ENCODE measurements at places on chromosomes 4 and X.

- no peak for DNase-seq
These were observed 1033.1 kb downstream of the RAPGEF2 start for GRCh38 chr4:160136021-160136420.

- no peak for DNase-seq
These were observed 290.3 kb downstream of the LDB2 start for GRCh38 chr4:16608123-16608522.

DNA sequence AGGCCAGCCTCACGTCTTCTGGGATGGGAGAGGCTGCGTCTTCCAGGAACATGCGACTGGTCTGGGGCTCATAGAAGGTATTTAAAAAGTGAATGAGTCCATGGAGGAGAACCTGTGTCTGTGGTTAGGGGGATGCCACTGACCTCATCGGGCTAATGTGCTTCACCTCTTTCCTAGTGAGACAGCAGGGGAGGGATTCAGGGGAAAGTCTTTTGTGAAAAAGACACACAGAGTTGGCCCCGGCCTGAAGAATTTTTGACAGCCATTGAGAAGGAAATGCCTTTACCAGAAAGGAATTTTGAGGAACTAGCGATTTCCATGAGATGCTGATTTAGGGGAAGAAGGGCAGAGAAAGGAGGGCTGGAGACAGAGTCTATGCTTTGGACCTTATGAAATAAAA, 11.0 kb upstream of the C4orf50 start:
- no peak for DNase-seq

GRCh38 chrX:470686-471085, 84.0 kb upstream of the PPP2R3B start:
- DNase-seq, result no peak

DNA sequence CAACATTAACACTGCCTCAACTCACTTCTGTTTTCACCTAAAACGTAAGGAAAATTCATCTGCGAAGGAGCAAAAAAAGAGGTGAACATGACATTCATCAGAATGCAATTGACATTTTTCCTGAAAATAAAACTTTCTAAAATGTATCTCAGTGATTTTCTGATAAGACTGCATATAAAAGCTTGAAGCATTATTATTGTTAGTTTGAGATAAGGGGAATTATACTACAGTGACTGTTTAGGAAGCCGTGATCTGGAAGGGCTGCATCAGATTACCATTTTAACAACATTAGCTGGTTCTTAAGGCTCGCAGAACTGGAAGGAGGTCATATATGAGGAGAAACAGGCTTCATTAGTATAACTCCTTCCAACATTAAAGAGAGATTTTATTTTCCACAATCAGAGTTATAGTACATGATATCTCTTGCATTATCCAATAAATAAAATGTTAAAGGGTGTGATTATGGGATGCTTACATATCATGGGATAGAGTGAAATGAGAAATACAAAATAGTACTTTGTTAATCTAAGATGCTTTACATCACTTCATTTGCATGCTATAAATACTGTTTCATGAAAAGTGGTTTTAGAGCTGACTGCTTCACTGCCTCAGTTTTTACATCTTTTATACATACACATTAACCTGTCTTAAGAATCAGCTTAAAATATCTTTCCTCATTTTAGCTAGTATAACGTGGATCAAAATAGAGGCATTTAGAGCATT, 1820.1 kb upstream of the TENM3 start:
- no peak for DNase-seq
